ENCODE measurements at places on chromosomes 5 and 9. TPM values are rescaled to one million over a fixed set of nuclear protein-coding genes. Genes with fewer than 3 reads are reported as not detected.

Gene ZBTB34
- 12.0 TPM for total RNA-seq

Gene SLC34A1
- total RNA-seq: not detected

Gene TIMD4
- total RNA-seq: not detected

Gene NSA2
- 116 TPM for total RNA-seq

GRCh38 chr9:107683566-107683965, 194.0 kb upstream of the KLF4 start:
- no peak for DNase-seq

- DNase-seq: no peak
Measured at GRCh38 chr5:143657647-143658285, 154.2 kb upstream of the HMHB1 start.

Measured in tibial nerve (tissue), 4 donors.